ENCODE measurements at places on chromosomes 1 and 21.

DNA sequence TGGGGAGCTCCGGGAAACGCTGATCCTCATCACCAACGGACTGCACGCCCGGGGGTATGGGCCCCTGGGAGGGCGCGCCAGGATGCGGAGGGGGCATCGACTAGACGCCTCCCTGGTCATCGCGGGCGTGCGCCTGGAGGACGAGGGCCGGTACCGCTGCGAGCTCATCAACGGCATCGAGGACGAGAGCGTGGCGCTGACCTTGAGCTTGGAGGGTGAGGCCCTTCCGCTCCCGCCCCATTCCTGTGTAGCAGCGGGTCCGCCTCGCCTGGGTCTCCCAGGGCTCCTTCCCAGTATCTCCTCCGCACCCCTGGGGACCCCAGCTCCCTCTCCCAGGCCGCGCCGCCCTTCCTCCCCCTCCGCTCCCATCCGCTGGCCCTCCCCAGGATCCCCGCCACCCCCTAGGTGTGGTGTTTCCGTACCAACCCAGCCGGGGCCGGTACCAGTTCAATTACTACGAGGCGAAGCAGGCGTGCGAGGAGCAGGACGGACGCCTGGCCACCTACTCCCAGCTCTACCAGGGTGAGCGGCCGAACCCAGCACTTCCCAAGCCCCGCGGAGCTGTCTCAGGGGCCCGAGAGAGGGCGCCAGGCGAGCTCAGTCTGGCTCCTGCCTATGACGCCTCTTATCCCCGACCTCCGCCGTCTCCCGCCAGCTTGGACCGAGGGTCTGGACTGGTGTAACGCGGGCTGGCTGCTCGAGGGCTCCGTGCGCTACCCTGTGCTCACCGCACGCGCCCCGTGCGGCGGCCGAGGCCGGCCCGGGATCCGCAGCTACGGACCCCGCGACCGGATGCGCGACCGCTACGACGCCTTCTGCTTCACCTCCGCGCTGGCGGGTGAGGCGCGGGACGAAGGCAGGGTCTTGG is 5.0 kb downstream of the HAPLN2 start:
- no peak for DNase-seq

DNA sequence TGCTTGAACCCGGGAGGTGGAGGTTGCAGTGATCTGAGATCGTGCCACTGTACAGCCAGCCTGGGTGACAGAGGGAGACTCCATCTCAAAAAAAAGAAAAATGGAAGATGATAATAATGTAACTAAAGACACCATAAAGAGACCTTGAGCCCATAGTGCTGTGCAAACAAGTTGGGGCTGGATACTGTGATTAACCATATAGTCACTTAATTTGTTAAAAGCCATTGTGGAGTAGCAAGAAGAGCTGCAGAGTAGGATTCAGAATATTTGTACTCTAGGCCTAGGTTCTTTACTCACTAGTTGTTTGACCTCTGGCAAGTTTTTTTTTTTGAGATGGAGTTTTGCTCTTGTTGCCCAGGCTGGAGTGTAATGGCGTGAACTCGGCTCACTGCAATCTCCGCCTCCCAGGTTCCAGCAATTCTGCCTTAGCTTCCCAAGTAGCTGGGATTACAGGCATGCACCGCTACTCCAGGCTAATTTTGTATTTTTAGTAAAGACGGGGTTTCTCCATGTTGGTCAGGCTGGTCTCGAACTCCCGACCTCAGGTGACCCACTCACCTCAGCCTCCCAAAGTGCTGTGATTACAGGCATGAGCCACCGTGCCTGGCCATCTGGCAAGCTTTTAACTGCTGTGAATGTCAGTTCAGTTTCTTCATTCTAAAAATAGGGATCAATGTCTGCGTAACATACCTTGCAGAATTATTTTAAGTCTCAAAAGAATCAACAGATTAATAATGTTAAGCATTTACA is 12.8 kb downstream of the CAP1 start:
- DNase-seq, result no peak

DNA sequence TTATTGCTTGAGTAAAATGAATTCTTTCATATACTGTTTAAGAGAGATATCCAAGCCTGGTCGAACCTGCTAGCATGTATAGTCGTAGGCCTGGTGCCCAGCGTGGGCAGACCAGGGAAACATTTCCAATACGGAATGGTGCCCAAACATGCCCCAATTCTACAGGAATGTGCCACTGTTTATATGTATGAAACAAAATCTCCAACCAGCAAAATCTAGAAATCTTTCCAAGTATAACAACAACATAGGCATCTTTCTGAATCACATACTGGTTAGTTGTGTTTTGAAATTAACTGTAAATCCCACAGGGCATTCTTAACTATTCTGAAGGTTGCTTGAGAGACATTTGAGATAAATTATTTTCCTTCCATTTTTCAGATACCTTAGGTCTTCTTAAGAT is 17.0 kb upstream of the ABCD3 start:
- DNase-seq, result no peak

GRCh38 chr1:157595356-157595755 is 2.5 kb downstream of the FCRL4 start:
- no peak for DNase-seq

Data from AG09309 (cell line).